Calu3 (cell line): ENCODE measurements at places on chromosomes 3 and 15.

DNA sequence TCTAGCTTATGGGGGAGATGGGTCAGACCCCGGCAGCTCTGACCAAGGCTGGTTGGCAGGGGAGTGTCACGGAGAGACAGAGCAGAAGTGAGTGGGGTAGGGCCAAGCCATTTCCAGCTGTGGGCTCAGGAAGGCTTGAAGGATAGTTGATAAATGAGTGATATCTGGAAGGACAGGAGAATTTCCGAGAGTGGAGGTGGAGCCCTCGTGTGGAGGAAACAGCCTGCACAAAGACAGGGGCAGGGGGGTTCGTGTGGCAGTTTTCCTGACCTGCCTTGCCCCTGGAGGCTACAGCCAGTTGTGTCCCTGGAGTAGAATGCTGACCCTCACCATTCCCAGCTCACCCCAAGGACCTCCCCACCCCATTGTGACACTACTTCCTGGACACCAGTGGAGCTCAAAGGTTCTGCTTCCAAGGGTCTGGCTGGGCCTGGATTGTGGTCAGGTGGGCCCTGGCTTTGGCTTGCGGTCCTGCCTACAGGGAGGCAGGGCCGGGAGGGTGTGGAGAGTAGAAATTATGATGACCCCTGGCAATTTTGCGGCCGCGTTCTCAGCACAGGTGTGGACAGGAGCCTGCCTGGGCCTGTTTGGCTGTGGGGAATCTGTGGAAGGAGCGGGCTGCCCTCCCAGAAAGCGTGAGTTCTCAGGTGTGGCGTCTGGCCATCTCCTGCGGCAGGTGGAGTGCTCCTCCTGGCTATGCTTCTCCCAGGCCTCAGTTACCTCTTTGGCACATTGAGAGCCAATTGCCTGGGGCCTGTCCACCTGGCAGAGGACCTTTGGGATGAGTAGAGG, at the start of gene SLC22A14:
Gene SLC22A14 (plus strand): TSS at position 400 of the 792 bp plus-strand sequence. CDS start 23,733 bp downstream, outside the sequence.
- no peak for DNase-seq

DNA sequence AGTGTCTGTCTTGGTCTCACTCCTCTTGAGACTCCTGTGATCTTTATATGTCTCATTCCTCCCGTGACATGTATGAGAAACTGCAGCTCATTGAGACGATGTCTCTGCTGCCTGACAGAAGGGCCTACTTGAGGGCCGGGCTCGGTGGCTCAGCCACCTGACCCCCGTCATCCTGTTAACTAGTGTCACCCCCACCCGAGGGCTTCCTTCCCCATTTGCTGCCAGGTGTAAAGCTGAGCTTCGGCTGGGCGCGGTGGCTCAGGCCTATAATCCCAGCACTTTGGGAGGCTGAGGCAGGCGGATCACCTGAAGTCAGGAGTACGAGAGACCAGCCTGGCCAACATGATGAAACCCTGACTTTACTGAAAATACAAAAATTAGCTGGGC, 12.7 kb downstream of the SEMA4B start:
- DNase-seq: no peak

DNA sequence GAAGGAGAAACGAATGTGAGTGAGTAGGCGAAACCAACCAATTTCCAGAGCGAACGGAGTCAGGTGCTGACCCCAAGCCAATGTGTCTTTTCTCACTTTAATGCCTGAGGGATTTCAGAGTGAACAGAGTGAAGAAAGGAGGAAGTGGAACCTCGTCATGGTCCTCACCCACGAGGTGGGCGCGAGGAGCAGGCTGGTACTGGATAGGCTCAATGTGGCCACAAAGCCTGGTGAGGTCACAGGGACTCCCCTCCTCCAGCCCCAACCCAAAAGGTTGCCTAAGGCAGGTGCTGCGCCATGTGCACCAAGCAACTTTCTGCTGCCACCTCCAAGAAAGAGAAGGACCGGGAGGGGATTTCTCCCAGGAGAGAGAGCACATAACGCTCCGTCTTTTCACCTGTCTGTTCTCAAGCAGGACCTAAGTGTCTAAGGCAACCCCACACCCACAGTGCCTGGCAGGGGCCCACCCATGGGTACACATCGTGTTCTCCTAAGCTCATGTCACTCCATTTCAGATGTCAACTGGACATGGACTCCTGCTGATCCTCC, 3.8 kb downstream of the NRROS start:
- no peak for DNase-seq

- no peak for DNase-seq
Measured at GRCh38 chr3:10520072-10520471, 14.7 kb upstream of the ATP2B2 start.

GRCh38 chr3:59411186-59411585, 361.4 kb upstream of the CFAP20DC start:
- DNase-seq: no peak

DNA sequence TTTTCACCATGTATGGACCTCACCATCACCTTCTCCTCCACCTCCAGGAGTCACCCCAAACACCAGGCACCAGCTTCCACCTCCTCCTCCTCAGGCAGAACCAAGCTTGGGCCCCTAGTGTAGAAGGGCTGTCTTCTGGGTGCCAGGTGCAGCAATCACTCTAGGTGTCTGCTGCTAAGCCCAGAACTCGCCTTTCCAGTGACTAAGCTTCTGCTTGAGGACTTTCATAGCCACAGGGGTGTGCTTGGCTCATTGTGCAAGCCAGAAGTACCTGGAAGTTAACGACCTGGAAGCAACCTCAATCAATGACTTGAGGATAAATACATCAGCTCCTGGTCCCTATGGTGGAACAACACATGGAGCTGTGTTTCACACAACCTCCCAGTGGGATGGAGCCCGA, 49.8 kb upstream of the PXYLP1 start:
- DNase-seq: no peak

DNA sequence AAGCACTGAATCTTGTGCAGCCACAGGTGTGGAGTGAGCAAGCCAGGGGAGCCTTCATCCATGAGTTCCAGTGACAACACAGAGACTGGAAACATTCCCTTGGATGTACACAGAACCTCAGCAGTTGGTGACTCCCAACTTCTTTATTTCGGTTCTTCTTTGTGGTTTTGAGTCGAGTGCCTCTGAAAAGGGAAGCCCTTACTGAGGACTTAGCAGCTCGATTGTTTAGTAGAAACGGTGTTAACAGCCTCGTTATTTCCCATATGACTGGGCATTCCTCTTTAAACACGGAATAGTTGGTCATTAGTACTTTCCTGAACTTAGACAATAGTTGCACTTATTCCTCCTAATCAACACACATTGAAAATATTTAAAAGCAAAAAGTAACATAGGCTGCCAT, 7.7 kb downstream of the SLCO3A1 start:
- DNase-seq: no peak

- no peak for DNase-seq
Measured at GRCh38 chr3:129077222-129077621, 16.6 kb downstream of the GP9 start.

- DNase-seq: no peak
Measured at GRCh38 chr15:100248236-100248635, 93.5 kb downstream of the ADAMTS17 start.

- DNase-seq: no peak
Measured at GRCh38 chr3:124858275-124858674, 28.9 kb downstream of the ITGB5 start.

GRCh38 chr15:52259503-52259902, 36.1 kb downstream of the MYO5C start:
- DNase-seq: no peak

- DNase-seq: no peak
Measured at GRCh38 chr3:43768381-43768973, 77.7 kb downstream of the ABHD5 start.

GRCh38 chr3:185366913-185367312, 4.0 kb downstream of the MAP3K13 start:
- no peak for DNase-seq

DNA sequence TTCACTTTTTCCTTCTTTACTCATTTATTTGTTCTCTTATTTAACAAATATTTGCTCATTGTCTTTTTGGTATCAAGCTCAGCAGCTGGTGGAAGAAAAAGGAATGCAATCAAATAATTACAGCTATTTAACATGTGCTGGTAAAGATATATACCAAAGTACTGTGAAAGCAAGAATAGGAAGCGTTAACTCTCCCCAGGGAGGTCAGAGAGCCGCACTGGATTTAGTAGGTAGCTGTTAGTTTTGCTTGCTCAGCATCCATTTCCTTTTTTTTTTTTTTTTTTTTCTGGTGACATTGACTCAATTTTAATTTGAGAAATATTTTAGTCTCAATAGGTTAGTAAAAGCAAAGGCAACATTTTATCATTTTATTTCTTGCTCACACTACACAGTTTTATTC, 308.5 kb upstream of the MDFIC2 start:
- no peak for DNase-seq

- DNase-seq: no peak
Measured at GRCh38 chr3:64595253-64595694, 92.5 kb downstream of the ADAMTS9 start.

DNA sequence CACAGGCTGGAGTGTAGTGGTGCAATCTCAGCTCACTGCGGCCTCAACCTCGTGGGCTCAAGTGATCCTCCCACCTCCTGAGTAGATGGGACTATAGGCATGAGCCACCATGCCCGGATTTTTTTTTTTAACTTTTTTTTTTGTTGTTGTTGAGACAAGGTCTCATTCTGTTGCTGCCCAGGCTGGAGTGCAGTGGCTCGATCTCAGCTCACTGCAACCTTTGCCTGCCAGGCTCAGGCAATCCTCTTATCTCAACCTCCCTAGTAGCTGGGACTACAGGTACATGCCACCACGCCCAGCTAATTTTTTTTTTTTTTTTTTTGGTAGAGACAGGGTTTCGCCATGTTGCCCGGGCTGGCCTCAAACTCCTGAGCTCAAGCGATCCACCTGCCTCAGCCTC, 64.1 kb downstream of the NOX5 start:
- no peak for DNase-seq

- no peak for DNase-seq
Measured at GRCh38 chr15:57003418-57003817, 85.0 kb downstream of the TCF12 start.

DNA sequence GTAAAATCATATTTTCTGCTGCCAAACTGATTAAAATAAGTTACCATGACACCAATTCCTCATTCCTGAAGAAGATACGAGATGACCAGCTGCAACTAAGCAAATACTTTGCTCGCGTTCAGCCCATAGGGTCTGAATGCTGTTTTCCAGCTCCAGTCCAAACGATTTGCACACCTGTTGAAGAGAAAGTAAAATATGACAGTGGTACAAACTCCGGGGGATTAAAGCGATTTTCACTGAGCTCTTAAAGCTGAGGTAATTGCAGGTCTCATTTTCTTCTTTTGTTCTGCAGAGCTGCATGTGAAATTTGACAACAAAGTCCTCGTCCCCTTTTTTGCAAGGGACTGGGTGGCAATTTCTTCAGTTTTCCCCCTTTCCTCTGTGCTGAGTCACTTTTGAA, 118.4 kb downstream of the NR2F2 start:
- no peak for DNase-seq

GRCh38 chr3:73448041-73448440, 176.7 kb downstream of the PDZRN3 start:
- no peak for DNase-seq

DNA sequence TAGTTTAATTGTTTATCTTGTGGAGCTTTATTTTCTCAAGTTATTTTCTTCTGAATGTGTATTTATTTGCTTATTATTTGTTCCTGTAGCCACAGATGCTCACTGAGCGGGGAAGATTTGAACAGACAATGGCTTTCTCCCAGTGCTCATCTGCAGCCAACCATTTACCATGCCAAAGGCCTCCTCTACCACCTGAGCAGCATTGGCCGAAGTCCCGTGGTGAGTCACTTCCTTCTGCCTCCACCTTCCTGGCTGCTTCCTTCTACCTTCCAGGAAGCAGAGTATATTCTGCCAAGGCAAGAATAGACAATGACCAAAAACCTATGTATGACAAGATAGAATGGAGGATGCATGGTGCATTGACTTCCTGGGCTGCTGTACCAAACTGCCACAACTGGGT, 443.1 kb downstream of the AGBL1 start:
- no peak for DNase-seq

GRCh38 chr15:100350434-100351226, 8.9 kb upstream of the ADAMTS17 start:
- DNase-seq: peak; percentile 45

- no peak for DNase-seq
Measured at GRCh38 chr15:86526938-86527690, 447.4 kb downstream of the AGBL1 start.

- DNase-seq: no peak
Measured at GRCh38 chr3:37511463-37511920, 337.1 kb upstream of the LRRFIP2 start.

- peak; percentile 70 for DNase-seq
Measured at GRCh38 chr3:179840985-179841384, 188.1 kb downstream of the USP13 start.

DNA sequence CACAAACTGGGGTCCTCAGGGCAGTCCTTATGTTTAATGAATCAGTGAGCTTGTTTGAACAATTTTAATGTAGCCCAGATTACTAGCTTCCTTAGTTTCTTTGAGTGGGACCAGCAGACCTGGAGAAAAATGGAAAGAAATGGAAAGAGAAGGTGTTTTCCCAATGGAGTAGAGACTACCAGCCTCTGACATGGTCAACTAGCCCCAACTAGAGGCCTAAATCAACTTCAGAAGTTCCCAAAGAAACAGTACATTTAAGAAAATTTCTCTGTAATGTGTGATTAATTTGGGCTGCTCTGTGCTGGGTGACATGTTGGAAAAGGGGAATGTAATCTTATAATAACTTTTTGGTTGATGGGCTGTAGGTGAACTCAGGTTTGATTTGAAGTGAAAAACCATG, 310.9 kb downstream of the MFSD1 start:
- no peak for DNase-seq

- no peak for DNase-seq
Measured at GRCh38 chr3:183411216-183411922, 17.1 kb downstream of the MCF2L2 start.

GRCh38 chr3:11558918-11559815, 84.5 kb downstream of the VGLL4 start:
- DNase-seq: no peak

GRCh38 chr3:103166890-103167289, 732.1 kb downstream of the ZPLD1 start:
- DNase-seq: no peak

DNA sequence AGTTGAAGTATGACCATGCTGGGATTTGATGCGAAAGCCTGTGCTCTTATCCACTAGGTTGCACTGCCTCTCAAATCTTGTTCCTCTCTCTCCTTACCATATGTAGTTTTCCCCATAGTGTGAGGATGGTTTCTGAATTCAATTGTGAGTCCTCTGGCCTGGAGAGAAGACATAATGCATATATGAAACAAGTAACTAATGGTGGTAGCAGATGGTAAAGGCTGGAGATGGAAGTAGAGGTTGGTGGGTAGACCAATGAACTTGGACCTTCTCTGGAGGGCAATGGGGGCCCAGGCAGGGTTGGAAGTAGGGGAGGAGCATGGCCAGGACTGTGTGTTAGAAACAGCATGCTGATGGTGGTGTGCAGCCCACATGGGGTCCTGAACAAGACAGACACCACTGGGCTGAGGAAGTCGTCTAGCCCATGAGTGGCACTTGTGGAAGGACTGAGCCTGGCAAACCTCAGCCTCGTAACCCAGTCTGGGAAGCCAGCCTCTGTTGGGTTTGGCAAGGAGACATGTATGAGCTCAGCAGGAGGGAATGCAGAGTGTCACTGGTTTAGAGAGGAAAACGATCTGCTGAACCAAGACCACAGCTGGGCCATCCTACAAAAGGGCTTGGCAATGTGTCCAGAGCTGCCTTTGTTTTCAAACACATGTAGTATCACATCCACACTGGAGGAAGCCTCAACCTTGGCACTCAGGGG, 18.5 kb upstream of the LMCD1 start:
- DNase-seq: peak; percentile 37

GRCh38 chr3:187811585-187812250, 66.5 kb upstream of the BCL6 start:
- no peak for DNase-seq
